Stimulated activated CD8-positive, alpha-beta memory T cell treated with anti-CD3 and anti-CD28 coated beads, Interleukin-7, amount 100 ng/mL, for 24 hours (primary cell): ENCODE measurements at places on chromosomes 4 and X.

- DNase-seq, result no peak
Observed at GRCh38 chrX:144327495-144327894, 443.6 kb downstream of the UBE2NL start.

DNA sequence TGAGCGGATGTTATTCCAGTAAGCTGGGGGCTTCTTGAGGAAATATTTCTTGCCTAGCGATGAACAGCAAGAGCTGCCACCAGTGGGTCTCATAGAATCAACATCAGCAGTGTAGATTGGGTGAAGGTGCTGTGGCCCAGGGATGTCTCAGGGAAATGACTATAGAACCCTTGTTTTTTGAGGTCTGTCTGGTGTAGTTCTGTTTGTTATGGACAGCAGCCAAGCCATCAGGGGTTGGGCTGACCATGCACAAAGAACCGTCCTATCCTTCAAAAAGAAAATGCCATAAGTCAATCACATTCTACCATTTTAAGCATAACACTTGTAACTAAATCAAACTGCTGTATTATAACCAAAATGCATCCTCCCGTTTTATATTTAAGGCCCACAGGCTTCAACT lies 17.3 kb upstream of the C1GALT1C1 start:
- DNase-seq, result no peak

DNA sequence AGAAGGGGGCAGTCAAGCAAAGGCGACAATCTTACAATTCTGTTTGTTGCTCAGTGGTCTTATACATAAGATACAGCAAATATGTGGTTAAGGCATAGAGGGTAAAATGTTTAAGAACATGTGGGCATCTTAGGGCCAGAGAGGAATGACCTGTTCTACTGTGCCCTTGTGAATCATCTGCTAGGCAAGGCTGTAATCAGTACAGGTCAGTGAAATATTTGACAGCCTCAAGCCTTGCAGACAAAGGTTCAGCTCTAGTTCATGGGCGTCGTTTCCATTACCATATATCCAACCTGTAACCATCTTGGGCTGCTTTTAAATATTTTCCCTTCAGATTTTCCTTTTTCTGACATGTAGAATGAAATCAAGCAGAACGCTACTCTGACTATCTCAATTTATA lies 37.3 kb downstream of the AGA start:
- no peak for DNase-seq

GRCh38 chrX:71017396-71017939 lies 50.7 kb downstream of the SNX12 start:
- DNase-seq, result no peak

DNA sequence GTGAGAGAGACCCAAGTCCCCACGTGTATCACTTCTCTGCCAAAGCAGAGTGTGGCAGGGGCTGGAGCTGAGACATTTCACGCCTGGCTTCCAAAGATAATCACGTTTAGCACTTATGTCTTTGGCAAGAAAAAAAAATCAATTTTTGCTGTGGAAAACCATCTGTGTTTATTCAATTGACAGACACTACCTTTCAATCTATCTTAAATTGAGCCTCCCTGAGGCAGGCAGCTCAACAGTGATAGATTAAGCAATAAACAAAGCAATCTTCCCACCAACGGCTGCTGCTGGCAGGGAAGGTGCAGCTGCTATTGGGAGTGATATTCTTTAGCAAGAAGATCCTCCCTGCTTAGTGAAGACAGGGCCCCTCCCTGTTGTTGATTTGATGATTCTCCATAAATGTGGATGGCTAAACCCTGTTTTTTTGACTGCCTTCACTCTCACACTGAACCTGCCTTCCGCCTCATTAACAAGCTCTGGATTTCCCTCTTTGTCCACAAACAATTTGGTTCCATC lies 11.6 kb upstream of the MAGEB17 start:
- DNase-seq, result no peak

DNA sequence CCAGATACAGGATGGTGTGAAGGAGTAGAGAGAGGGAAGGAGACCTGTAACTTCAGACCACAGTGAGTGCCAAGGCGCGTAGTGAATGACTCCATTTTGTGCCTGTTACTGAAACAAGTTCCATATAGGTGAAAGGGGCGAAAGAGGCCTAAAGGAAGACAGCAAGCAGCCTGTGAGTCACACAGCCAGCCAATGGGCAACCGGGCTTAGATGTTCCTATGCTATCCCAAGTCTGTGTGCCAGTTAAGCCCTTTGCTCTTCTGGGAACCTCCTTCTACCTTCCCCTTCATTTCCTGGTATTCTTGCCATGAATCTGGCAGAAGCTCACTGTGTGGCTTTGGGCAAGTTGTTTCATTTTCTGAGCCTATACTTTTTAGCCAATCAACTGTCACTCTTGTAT lies 161.8 kb upstream of the LDB2 start:
- DNase-seq, result no peak
